ENCODE measurements at places on chromosomes 3 and 15.

DNA sequence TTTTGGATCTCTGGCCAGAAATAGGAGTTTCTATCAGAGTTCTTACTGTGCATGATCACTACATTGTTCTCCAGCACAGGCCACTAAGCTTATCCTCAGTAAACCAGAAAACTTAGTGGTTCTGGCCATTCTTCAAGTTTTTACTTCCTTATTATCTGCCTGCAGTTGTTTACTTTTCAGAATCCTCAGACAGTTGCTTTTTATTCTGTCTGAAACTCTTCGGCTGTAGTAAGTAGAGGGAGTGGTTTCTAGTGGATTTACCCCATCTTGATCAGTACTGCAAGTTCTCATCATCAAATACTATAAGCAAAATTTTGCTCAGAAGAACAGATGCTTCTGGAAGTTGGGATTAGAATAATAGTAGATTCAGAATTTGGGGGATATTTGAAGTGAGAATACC, 193.0 kb upstream of the RARB start:
- DNase-seq = no peak

GRCh38 chr3:52052831-52053306, 3.5 kb downstream of the DUSP7 start:
- DNase-seq = peak; percentile 40

- DNase-seq = no peak
Observed at GRCh38 chr3:171228240-171228639, 201.7 kb upstream of the SLC2A2 start.

DNA sequence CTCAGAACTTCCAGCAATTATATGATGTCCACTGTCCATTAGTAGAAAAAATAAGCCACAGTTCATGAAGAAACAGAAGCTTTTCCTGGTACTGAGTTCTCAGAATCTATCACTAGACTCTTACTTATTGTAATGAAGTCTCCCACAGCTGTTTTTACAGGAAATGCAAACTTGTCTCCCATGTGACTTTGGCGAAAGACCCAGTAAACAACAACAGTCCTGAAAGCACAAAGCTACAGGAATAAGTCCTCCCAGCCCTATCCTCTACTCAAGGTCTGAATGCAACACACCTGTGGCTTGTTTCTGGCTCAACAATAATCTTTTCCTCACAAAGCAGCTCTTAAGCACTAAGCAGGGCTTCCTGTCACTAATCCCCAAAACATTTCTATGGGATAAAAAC, 55.9 kb downstream of the EOMES start:
- no peak for DNase-seq

GRCh38 chr15:28027714-28028076, 71.4 kb downstream of the OCA2 start:
- no peak for DNase-seq

DNA sequence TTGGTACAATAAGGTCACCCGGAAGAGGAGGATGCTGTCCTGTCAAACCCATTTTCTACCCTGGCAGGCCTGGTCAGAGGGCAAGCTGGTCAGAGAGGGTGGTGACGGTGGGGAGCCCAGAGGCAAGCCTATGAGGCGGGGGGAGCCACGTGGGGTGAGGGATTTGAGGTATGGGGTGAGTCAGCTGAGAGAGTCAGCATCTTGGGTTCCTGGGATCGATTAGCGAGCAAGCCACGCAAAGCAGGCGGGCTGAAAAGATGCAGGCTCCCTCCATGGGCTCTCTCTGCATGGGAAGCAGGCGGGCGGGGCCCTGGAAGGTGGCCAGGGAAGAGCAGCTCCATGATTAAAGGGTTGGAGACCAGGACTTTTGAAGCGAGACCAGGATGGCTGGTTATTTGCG, 48.1 kb downstream of the MAGEF1 start:
- no peak for DNase-seq

- DNase-seq = no peak
Observed at GRCh38 chr15:74403588-74403919, 30.2 kb downstream of the SEMA7A start.

DNA sequence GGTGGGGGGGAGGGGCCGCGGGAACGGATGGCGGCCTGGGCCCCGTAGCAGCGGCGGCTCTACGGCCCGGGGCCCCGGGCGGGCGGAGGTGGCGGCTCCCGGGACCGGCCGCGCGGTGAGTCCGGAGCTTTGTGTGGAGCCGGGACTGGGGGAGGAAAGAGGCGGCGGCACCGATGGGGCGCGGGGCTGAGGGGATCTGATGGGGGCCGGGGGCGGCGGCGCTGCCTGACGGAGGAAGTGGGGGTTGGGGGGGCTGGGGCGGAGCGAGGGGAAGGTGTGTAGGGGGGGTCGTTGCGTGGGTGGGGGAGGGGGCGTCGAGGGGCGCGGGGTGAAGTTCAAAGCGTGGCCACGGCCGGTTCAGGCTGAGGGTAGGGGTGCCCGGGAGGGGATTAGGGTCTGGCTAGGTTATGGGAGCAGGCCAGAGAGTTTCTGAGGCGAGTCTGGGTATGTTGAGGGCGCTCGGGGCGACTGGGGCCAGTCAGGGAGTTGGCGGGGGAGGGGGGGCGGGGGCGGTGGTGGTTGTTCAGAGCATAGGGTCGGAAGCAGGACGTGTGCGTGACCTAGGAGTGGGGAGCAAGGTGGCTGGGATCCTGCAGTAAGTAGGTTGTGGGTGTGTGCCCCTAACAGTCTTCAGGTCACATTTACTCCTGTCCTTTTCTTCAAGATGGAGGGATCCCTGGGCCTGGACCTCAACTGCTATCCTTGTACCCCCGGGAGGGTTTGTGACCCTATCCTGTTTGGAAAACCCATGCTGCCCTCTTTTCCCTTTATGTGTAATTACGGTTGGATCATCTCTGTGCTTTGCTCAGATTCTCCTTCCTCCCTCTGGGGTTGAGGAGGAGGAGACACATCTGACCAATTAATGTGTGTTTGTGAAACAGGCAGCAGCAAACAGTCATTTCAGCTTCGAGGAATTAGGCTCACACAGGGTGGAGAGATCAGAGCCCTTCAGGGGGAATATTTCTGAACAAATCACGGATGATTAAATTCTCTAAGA, 644 bp downstream of the ZNF609 start:
- no peak for DNase-seq

DNA sequence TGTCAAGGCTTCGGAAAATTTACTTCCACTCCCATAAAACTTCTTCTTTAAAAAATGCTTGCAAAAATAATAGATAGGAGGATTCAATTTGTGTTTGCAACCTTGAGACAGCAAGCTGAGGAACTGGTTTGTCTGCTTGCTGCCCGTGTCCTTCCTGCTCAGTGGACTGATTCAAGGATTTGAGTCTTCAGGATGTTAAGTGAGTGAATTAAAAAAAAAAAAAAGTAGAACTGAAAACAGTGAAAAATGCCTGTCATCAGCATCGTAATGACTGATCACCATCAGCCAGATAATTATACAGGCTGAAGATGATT, 453.7 kb downstream of the FGF12 start:
- DNase-seq = no peak
